GOT3 (cell line): ENCODE measurements at places on chromosomes 3 and 15.

GRCh38 chr3:45440562-45440961 lies 52.2 kb downstream of the LARS2 start:
- DNase-seq: no peak

DNA sequence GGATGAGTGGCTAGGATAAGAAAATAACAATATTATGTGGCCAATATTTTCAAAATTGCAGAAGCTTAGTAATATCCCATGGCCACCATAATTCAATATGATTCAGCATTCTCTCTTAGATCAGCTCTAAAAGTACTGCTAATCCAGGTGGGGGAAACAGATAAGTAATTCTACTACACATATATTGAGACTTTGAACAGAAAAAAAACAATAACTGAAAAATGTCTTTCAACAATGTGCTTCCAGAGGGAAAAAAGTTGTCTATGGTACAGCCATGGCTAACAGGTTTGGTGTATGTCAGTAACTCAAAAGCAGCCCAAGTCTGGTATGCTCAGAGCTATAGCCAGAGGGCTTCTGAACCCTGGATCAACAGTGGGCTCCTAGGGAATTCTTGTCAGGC lies 42.4 kb upstream of the PPIB start:
- no peak for DNase-seq

DNA sequence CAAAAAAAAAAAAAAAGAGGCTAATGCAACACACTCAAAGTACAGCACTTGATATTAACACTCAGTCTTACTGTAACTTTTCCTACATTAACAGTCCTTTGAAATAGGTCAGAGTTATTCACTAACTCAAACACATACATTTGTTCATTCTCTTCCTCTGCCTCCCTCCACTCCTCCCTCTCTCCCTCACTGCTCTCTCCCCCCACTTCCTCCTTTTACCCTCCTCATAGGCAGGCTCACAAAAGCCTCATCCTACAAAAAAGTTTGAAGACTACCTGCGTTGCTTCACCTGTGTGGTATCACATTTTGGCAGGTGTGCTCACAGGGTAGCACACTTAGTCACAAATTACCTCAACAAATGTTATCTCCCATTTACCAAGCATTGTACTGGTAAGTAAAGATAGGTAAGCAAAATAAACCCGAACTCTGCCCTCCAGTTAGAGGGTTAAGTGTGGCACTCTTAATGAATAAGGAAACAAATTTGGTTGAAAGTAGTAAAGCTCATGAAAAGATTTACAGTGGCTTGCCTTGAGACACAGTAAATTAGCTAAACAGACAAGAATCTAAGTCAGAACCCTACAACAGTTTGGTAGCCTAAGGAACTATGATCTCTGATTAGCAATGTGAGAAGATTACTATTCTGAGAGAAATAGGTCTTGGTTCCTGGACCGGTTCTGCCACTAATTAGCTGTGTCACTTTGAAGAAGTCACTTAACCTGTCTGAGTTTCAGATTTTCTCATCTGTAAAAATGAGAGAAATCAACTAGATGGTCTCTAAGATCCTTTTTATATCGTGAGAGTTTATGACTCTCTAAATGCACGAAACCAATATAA lies 151.0 kb upstream of the MLF1 start:
- no peak for DNase-seq

GRCh38 chr3:24545887-24546286 lies 51.2 kb upstream of the THRB start:
- DNase-seq: no peak

DNA sequence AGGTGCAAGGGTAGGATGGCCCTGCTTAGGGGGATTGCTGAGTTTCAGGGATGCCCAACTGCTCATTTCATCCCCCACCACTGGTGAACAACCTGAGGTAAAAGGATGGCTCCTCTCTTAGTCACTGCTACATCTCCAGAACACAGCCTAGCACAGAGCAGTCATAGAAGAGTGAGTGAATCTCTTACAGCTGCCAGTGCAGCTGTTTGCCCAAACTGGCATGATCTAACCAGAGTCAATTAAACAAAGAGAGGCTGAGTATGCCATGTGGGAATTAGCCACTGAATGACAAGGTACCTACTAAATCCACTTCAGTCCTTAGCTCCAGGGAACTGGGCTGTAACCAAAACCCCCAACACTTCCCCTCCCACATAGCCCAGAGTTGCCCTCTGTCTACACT lies 6.8 kb upstream of the NCKIPSD start:
- no peak for DNase-seq

GRCh38 chr3:101542957-101543356 lies 18.7 kb upstream of the TRMT10C start:
- DNase-seq: no peak
